Activated CD8-positive, alpha-beta memory T cell treated with anti-CD3 and anti-CD28 coated beads, Interleukin-2, amount 10 ng/mL, durations not matched to agents 7 days and 5 days (primary cell): ENCODE measurements at places on chromosomes 16 and 17. TPM values are rescaled to one million over a fixed set of nuclear protein-coding genes. Genes with fewer than 3 reads are reported as not detected.

The FKBP10 gene
- total RNA-seq: 1.3 TPM

DNA sequence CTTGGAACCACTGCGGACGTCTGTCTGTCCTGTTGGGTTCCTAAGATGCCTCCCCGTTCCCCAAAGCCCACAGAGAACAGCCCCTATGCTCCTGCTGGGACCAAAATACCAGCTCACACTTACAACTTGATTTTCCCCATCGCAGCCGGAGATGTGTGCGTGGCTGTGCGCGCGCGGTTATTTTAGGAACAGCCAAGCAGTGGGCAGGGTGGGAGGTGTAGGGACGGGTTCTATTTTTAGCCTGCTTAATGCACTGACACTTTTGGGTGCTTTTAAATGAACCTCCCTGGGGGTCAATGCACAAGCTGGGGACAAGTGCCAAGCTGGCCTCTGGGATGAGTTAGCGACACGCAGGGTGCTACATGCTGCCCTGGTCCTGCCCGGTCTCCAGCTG, 74.1 kb downstream of the KLHDC4 start:
- no peak for DNase-seq
- no peak overlapping the region for H3K4me3 ChIP-seq
- H3K36me3 ChIP-seq: peaks cover 3% of the 10 kb centered on the region
- no peaks in the 10 kb centered on the region for H3K4me1 ChIP-seq
- H3K27me3 ChIP-seq: no peaks in the 10 kb centered on the region

The APOBR gene
- 28.0 TPM for total RNA-seq

GRCh38 chr17:50917418-50917743, 51.2 kb upstream of the TOB1 start:
- no peaks in the 10 kb centered on the region for H3K27me3 ChIP-seq
- no peak overlapping the region for H3K27ac ChIP-seq
- H3K4me1 ChIP-seq: peaks cover 32% of the 10 kb centered on the region
- H3K36me3 ChIP-seq: no peaks in the 10 kb centered on the region
- DNase-seq: no peak

DNA sequence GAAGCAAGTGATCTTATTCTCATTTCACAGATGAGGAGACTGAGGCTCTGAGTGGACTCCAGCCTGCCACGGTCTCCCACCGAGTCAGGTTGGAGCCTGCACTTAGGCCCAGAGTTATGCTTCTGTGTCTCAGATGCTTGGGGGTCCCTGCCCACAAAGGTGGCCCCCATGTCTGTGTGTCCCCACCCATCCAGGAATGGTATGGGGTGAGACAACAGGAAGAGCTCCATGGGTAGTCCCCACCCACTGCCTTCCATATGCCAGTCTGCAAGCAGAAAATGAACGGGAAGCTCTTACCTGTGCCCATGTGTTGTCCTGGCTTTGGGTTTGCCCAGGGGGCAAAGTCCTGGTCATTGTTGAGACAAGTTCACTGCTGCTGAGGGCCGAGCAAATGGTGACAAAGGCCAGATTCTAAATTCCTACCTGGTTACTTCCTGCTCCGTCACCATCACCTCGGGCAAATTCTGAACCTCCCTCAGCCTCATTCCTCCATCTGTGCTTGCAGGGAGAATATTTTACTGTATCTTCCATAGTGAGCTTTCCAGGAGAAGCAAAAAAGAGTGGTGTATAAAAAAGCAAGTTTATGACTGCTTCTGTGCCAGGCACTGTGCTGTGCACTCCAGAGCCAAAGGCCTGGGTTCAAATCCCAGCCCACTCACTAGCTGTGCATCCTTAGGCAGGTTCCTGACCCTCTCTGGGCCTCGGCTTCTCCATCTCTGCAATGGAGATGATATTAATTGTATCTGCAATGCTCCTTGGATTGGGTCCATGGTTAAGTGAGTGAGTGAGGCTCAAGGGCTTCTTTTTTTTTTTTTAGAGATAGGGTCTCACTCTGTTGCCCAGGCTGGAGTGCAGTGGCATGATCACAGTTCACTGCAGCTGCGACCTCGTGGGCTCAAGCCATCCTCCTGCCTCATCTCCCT, 9.3 kb downstream of the IL4R start:
- H3K36me3 ChIP-seq: peaks cover 59% of the 10 kb centered on the region
- no peak overlapping the region for H3K4me3 ChIP-seq
- peaks cover 86% of the 10 kb centered on the region for H3K4me1 ChIP-seq
- H3K27me3 ChIP-seq: no peaks in the 10 kb centered on the region

The ASPA gene
- total RNA-seq: not detected

GRCh38 chr16:20905576-20905975, 5.0 kb downstream of the LYRM1 start:
- no peak overlapping the region for H3K4me3 ChIP-seq
- H3K27ac ChIP-seq: no peak overlapping the region
- peaks cover 89% of the 10 kb centered on the region for H3K4me1 ChIP-seq
- H3K27me3 ChIP-seq: no peaks in the 10 kb centered on the region

The ZKSCAN2 gene
- 3.2 TPM for total RNA-seq

DNA sequence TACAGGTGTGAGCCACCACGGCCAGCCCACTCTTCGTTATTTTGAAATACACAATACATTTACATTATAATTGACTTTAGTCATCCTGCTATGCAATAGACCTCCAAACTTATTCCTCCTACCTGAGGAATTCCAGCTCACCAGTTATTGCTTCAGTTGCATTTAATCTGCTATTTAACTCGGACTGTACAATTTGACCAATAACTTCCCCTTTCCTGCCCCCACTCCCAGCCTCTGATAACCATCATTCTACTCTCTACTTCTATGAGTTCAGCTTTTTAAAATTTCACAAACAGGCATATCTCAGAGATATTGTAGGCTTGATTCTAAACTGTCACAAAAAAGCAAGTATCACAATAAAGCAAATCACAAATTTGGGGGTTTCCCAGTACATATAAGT, 157.0 kb downstream of the COPRS start:
- no peak overlapping the region for H3K4me3 ChIP-seq
- H3K27me3 ChIP-seq: peaks cover 49% of the 10 kb centered on the region
- no peak for DNase-seq
- no peaks in the 10 kb centered on the region for H3K4me1 ChIP-seq

The TP53TG3C gene
- total RNA-seq: not detected
